ENCODE measurements at places on chromosomes 12 and 14. TPM values are rescaled to one million over a fixed set of nuclear protein-coding genes. Genes with fewer than 3 reads are reported as not detected.

GRCh38 chr12:79776111-79776510, 85.3 kb upstream of the PAWR start:
- DNase-seq = no peak

GRCh38 chr12:52390739-52391617, 5.5 kb upstream of the KRT84 start:
- DNase-seq = no peak

DNA sequence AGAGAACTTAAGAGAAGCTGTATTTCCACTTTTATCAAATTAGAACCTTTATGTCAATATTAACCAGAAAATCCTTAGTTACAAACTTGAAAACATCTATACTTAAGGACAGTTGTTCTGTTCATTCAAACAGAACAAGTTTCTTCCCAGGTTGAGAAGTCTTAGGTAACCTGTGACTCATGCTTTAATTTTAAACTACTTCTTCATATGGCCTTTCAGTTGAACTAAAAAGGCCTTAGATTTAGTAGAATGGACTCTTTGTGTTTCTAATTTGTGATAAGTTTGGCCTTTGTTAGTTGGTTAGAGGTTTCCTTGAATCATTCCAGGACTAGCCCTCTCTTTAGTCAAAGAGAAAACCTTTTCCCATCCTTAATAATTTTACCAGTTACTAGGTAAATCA, 274.2 kb downstream of the FUT8 start:
- DNase-seq = no peak

DNA sequence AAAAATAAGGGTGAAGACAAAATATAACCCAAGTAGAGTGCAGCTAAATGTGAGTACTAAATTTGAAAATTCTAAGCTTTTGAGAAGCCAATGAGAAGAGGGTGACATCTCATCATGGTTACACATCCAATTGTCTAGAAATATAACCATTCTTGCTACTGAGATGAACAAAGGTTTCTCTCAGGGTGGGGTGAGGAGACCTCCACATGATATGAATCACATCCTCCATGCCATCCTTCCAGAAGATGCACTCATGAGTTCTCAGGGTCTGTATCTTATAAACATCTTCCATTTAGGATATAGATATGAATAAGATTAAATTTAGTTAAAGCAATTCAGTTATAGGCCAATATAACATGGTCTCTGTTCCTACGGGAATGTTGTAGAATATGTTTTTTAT, 38.9 kb upstream of the E2F7 start:
- no peak for DNase-seq

DNA sequence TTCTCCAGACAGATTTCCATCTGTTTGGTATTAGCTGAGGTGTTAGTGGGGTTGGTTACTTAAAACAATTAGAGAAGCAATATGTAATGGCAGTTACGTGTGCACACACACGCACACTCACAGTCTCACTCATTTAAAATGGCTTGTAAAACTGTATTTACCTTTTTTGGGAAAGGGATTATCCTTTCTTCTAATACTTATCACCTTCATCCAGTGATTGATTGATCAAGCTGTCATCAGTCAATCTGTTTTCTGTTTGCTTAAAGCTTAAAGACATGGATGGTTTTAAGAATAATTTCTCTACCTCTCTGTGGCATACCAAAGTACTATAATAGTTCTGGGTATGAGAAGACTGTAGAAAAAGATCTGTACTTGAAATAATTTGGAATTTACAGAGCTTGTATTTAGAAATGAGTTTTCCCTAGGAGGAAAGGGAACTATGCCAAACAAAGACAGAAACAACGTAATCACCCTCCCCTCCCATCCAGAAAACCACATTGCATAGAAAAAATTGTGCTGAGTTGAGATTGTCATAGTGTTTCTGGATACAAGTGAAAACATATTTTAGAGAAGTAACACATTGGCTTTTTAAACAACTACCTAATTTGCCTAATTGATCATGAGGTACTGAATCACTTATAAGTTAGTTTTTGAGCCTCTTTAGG, 455.8 kb downstream of the PCNX1 start:
- no peak for DNase-seq

DNA sequence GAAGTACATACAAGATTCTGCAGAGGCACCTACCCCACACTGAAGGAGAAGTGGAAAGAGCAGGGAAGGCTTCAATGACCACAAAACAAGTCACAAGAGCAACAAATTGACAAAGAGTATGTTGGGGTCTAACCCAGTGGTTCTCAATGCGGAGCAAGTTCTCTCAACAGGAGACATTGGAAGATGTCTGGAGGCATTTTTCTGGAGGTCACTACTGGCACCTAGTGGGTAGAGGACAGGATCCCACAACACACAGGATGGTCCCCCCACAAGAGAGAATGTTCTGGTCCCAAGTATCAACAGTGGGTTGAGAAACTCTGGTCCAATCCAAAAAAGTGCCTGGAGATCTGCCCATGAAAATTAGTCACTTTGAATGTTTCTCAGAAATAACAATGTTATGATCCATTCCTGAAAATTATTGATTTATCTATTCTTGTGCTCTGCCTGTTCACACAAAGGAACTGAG, 3.4 kb downstream of the SSH1 start:
- no peak for DNase-seq

DNA sequence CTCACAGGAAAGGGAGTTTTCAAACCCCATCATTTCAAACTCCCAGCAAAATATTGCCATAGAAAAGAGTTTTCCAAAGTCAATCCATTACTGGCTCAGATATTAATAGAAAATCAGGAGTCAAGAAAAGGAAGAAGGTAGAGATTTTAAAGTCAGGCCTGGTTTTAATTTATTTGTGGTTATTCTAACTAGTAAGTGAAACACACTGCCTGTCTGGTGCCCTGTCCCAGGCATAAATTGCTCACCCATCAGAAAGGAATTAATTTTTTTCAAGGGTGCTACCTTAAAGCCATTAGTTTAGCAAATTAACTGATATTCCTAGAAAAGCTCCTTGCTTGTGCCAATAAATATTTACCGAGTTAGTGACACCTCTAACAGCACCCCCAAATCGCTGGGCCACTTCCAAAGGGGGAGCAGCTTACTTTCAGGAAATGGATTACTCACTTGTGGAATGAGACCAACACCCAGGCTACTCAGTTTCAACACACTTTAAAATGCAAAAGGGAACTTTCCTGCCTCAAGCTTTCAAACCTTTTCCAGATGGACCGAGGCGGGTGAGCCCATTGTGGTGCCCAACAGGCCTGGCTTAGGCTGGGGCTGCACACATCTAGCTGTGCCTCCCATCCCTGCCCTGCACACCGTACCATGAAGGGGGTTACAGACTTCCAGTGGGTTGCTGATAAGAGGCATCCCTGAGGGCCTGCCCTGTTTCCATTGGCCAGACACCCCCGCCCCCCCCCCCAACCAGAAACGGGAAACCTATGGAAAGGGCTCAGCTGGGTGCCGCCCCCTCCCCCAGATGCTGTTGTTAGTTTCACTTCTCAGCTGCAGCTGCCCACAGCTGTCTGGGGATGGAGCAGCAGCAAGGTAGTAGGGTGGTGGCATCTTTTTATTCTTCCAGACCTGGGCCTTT, 117.2 kb downstream of the SAMD4A start:
- DNase-seq = no peak

GRCh38 chr14:105505101-105505500, 14.1 kb downstream of the TEDC1 start:
- DNase-seq = no peak

DNA sequence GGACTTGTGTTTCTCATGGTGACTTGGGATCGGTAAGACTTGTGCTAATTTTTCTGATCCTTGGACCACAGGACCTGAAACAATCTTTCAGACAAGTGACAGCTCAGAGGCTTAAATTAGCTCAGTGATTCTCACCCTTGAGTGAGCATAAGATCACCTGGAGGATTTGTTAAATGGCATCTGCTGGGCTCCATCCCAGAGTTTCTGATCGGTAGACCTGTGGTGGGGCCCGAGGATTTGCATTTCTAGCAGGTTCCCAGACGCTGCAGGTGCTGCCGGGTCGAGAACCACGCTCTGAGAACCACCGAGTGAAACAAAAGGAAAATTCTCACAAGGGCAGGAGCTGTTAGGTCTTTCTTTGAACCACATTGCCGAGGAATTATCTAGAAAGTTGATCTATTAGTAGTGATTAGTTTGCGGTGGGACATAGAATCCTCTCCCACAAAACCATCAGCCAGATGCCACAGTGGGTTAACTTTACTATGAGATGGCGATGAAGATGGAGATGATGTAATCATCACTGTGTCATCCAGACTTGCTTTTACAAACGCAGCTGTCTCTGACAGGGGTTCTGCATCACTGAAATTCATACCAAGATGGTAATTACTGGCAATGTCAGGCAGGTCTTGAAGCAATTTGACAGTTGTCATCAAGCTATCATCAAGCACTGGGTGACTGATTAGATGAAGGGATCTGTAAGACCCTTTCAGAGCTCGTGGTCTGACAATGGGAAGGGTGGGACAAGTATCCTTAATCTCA, 184.0 kb downstream of the AACS start:
- no peak for DNase-seq

DNA sequence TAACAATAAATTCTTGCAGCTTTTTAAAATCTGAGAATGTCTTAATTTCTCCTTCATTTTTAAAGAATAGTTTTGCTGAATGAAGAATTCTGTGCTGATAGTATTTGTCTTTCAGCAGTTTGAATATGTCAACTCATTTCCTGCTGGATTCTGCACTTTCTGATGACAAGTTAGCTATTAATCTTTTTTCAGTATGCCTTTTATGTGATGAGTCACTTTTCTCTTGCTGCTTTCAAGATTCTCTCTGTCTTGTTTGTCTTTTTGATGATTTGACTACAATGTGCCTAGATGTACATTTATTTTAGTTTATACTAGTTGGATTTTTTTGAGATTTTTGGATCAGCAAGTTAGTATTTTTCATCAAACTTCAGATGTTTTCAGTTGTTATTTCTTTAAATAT, 87.9 kb upstream of the AVPR1A start:
- no peak for DNase-seq

- no peak for DNase-seq
Measured at GRCh38 chr12:8466241-8466640, 10.5 kb downstream of the CLEC6A start.

DNA sequence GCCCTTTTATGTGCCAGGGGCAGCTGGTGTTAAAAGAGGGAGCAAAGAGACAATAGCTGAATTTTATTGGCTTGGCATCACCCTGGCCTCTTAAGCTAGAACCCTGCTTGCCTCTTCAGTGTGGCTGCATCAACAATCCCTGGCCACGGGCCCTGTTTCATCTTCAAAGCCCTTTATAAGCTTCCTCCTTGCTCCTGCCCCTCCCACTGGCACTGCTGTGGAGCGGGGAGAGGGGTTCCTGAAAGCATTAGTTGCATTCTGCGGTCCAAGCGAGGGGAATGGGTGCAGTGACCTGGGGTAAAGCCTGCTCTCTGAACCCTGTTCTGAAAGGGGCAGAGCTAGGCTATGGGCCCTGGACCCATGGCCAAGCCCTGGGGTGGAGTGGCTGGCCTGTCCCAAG, 220 bp upstream of the KRT83 start:
- DNase-seq = peak; percentile 14

GRCh38 chr12:32917094-32917611, 20.6 kb upstream of the PKP2 start:
- no peak for DNase-seq

- no peak for DNase-seq
Measured at GRCh38 chr14:29178971-29179370, 412.4 kb downstream of the FOXG1 start.

DNA sequence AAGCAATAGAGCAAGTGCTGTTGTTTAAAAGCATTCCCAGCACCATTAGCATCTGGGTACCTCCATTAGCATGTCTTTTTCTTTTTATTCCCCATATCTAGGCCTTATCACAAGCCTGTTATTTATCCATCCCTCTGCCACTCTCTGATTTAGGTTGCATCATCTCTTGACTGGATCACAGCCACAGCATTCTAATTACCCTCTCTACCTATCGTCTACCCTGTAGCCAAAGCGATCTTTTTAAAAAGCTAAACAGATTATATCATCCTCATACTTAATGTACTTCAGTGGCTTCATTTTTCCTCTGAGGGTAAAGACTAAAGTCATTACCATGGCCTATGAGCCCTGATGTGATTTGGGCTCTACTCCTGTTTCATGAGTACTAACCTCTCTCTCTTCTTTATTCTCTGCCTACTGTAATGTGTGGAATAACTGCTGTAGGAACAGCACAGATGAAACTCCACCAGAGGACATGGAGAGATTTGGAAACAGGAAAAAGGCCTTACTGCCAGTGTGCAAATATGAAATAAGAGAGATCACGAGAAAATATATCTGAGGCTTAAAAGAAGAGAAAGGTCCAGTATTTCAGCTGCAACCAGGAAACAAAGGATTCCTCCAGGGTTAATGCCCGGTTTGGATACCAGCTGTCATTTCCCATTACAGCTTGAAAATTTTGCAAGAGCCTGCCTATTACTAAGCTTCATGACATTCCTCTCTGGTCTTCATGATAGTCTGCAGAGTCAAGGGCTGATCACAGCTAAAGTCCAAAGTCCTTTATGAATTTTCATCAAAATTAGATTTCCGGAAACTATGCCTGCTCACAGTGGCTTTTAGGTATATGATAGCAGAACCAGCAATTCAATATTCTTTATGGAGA, 422.5 kb upstream of the PDE3A start:
- DNase-seq = no peak

- DNase-seq = no peak
Measured at GRCh38 chr12:75155962-75156361, 53.7 kb downstream of the KCNC2 start.

DNA sequence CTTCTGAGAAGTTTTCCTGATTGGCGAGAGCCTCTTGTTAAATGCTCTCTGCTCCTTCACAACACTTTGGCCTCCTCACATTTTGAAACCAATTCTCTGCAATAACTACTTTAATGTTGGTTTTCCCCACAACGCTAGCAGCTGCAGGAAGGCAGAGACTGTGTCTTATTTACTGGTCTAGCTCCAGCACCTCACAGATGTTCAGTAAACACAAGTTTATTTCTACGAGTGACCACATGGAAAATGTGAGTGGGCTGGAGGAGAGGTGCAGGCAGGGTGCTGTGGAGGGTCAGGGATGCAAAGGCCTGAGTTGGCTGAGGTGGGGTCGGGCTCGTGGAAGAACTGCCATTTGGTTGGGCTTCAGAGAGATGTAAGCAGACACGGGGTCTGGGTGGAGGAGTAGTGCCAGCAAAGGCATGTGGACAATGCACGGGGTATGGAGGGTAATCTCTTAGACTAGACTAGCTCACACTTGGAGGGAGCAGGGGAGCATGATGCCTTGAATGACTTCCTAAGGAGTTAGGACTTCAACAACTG, 117.4 kb upstream of the RTL1 start:
- no peak for DNase-seq

GRCh38 chr12:54160089-54160488, 28.7 kb downstream of the SMUG1 start:
- DNase-seq = no peak

- no peak for DNase-seq
Measured at GRCh38 chr14:52923902-52924575, 26.8 kb downstream of the FERMT2 start.

HOXC12 gene
- polyA plus RNA-seq = not detected

KLRF1 gene
- 2.0 TPM for polyA plus RNA-seq

DBX2 gene
- polyA plus RNA-seq = not detected

WBP11 gene
- polyA plus RNA-seq = 17.6 TPM

PTPRQ gene
- polyA plus RNA-seq = 3.1 TPM

KRT85 gene
- polyA plus RNA-seq = 0.58 TPM

PTMS gene
- polyA plus RNA-seq = 590 TPM

C1S gene
- polyA plus RNA-seq = 81.2 TPM
